ENCODE measurements at places on chromosomes 2 and 18. TPM values are rescaled to one million over a fixed set of nuclear protein-coding genes. Genes with fewer than 3 reads are reported as not detected.

EFHD1 gene
- total RNA-seq, result 14.4 TPM

KATNAL2 gene
- total RNA-seq, result 7.0 TPM

ALK gene
- 0.17 TPM for total RNA-seq

- no peak for DNase-seq
Measured at GRCh38 chr2:147607379-147607778, 237.4 kb upstream of the ACVR2A start.

DNA sequence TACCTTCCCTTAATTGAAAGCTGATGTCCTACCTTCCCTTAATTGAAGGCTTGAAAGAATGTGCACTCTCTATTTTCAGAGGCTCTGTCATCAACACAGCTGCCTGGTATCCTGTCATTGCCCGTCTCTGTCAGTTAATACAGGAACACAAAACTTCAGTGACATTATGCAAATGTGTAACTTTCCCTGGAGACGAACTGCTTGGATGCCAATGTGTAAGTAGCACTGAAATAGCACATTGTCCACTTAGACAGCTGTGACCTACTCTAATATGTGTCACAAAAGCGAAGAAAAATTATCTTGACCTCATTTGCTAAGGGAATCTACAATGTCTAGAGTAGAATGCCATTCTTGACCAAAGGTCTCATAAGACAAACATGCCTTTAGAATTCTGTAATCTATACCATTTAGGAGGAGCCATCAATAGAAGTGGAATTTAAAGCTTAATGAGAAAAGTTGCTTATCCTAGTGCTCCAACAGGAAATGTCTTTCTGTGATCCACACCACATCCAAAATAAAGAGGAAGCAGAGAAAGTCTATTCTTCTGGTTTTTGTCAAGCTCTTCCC, 138.1 kb downstream of the BARD1 start:
- DNase-seq, result no peak

DNA sequence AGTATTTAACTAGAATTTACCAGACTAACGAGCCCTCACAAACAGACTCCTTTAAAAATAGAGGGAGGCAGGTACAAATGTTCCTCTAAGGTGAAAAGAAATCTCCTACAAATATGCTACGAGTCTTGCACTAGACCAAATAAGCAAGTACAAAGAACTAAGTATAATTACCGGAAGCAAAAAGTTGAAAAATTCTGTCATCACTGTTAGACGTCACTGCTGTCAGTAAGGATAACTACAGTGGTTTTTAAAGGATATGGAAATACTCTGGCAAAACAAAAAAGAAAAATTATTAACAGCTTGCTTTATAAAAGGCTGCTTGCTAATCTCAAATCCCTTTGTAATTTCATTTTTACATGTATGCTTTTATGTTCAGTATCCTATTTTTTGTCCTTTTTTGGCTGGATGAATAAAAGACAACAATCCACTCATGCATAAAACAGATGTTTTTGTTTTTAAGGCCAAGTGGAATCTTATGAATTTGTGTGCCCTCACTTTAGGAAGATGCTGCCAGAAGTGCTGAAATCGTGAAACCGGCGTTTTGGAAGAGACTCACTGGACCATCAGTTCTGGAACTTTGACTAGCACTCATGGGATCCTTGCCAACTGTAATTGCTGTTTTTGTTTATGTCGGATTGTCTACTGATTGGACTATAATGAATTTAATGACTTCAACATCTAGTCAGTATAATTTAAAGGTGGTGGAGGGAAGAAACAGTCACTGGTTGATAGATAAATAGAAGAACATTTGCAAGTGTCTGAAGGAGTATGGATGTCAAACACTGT, 6.7 kb downstream of the ZNF521 start:
- DNase-seq, result no peak

DNA sequence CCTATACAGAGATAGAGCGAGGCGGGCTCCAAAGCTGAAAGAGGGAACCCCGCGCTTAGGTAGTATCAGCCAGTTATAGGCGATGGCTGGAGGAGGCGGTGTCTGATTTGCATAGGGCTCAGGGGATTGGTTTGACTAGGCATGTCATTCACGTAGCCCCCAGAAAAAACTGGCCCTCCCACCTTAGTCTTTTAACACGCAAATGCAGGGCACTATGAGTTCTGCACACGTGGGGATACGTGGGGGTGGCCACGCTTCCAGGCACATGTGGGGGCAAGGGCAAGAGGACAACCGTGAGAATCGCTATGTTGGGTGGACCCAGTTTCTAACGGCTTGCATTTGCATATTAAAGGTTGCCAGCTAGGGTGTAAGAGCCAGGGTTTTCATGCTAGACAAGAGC, 56.7 kb upstream of the MSTN start:
- peak; percentile 65 for DNase-seq

DNA sequence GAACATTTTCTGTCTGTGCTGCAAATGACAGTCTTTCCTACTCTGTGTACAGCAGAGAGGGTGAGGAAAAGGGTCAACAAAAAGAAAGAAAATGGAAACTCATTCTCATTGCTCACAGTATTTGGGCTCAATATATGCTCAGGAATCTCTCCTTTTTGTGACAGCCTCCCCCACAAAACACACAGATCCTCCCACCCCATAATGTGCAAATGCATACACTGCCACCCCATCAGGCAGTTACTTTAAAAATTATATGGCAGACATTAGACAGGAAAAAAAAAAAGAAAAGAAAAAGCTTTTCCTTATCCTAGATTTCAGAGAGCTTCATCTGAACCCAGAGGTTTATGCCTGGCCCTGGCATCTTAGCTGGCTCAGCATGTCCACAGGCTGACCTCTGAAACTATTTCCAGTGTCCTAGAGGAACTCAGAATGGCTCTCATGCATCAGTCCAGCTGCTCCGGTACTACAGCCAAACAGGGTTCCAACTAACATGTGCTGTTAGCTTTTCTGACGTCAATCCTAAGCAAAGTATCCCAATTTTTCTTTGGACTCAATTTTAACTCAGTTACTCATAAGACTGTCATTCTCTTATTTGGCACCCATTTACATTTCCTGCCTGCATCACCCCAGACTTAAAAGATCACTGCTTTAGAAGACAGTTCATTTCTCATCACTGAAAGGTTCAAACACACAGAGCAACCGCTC, 105.9 kb downstream of the RBMS1 start:
- peak; percentile 90 for DNase-seq

DNA sequence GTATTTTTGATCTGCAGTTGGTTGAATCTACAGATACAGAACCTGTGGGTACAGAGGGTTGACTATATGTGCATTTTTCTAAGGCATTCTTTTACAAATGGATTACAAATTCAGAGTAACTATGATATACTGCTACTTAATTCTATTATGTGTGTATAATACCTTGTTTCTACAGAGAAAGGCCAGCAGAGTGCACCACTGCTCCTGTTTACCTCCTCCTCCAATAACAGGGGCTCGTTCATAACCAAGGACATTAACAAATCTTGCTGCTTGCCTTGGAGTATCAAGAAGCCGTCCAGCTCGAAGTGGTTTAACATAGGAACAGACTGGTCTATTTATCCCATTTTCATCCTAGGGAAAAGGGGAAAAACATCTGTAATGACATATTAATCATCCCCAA, 16.4 kb downstream of the CEP76 start:
- no peak for DNase-seq

DNA sequence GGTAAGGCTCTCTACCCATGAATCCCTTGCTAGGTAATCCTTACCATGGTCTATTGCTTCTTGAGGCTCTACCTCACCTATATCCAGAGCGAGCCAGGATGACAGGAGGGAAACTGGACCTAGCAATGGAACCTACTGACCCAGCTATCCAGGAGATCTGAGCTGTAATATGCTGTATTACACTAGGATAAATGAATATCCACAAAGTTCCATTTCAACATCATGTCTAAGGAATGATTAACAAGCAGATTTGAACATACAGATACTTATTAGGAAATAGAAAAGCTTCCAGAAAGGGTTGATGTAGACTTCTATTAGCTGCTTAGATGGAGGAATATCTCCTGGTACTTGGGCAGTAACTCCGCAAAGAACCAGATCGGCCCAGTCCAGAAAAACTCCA, 110.1 kb downstream of the BAZ2B start:
- no peak for DNase-seq

DNA sequence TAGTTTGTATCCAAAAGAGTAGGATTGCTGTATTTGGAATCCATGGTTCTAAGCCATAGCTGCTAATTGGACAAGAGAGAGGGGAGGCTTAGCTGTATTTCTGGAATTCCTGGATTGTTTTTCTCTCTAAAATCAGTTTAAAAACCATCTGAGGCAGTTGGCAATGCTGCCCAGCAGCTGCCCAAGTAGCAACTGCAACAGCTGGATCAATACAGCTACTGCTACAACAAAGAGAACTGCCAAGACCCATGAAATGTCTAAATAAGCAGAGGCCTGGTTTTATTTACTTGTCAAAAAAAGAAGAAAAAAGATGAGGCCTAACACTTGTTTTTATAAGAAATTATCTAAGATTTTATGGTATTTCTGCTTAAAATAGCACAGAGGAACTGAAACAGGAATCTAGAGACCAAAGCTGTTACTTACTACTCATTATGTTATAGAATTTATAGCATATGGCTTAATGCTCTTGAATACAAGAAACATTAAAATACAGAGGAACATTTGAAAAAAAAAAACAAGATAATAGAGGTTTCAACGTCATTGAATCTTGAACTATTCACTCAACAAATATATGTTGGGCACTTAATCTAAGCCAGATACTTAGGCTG, 39.1 kb downstream of the TMEFF2 start:
- no peak for DNase-seq

- DNase-seq, result peak; percentile 64
Measured at GRCh38 chr18:54957996-54958395, 1.3 kb downstream of the CCDC68 start.

DNA sequence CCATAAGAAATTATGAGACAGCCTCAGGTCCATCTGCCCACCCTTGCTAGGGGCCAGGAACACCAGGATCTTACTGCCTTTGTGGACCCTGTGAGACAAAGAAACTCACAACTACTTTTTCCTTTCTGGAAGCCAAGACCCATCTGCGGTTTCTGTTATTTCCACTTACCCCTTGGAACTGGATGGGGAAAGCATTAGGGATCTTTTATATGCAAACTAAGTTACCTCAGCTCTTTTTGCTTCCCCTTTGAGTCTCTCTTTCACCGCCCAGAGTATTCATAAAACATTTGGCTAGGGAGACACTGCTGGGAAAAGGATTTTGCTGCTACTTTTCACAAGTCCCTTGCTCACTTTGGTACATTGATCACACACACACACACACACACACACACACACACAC, 95.7 kb downstream of the ZNF385B start:
- DNase-seq, result no peak

All from right cardiac atrium (tissue), 5 donors.